ENCODE measurements at places on chromosomes 1 and 21.

DNA sequence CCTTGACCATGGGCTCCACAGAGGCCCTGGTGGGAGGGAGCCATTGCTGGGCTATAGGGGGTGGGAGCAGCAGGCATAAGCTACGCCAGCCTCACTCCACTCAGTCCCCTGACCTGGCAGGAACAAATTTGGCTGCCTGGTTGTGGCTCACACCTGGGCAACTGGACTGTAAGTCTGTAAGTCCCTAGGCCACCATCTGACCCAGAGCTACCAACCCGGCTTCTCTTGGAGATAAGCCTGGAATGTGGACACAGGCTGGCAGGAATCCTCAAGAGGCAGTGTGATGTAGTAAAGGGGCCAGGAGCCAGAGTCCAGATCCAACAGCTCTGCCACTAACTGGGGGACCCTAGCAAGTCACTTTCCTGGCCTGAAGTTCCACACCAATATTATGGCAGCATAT lies 11.4 kb downstream of the NCF2 start:
- DNase-seq, result no peak

DNA sequence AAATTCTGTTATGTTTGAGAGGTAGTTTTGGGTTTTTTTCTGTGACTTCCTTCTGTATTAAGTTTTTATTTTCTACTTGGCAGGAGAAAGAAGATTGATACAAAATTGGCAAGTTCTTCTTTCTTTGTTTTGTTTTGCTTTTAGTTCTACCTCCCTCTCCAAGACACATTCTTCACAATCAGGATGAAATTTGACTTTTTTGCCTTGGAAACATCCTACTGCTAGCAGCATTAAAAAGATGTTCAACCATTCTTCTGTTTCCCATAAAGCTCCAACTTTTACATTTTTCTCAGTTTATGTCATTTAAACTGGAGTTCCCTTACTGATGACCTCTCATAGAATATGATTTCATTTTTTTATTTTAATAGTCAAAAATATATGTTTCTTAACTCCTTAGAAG lies 234.8 kb downstream of the NCAM2 start:
- DNase-seq, result no peak

DNA sequence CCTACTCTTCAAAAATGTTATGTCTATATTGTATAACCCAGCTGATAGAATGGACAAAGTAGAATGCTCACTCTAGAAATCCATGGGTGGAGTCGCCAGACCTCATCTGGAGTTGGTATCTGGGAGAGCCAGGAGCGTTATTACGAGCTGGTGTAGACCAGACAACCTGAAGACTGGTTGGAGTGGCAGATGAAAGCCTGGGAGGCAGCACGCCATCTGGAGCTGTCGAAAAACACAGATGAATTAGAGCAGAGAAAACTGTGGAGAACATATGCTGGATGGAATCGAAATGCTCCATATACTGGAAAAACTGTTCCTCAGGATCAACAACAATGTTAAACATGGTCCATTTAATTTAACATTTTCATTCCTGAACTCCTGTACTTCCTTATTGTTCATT lies 333.6 kb downstream of the KCTD3 start:
- DNase-seq, result no peak

GRCh38 chr1:10631811-10632593 lies 157.3 kb downstream of the PEX14 start:
- DNase-seq, result no peak

- DNase-seq, result no peak
Measured at GRCh38 chr1:26084091-26084561, 16.7 kb upstream of the TRIM63 start.

GRCh38 chr1:84433258-84434080 lies 35.2 kb downstream of the DNASE2B start:
- peak; percentile 13 for DNase-seq

DNA sequence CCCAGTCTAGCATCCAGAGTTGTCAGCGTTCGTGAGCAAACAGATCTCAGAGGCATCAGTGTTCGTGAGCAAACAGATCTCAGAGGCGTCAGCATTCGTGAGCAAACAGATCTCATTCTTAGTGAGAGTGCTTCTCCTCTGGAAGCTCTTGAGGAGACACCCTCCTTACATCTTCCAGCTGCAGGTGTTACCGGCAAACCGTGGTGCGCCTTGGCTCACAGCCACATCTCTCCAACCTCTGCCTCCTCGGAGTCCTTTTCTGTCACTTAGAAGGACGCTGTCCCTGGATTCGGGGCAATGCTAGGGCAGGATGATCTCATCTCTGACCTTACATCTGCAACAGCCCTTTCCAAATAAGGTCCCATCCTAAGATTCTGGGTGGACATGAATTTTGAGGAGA lies 14.6 kb upstream of the UMODL1 start:
- DNase-seq, result no peak

DNA sequence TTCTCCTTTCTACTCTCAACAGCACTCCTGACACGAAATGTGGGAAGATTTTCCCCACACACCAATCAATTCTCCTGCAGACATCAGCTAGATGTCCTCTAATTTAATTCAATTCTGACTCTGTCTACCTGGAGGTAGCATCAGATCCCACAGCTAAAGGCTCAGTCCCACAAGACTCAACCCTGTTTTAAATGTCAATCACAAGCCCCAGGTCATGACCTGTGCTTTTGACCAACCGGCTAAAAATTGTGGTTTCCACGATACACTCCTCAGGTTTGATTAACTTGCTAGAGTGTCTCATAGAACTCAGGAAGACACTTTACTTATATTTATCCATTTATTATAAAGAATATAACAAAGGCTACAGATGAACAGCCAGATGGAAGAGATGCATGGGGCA lies 27.4 kb downstream of the IL23R start:
- DNase-seq, result no peak

DNA sequence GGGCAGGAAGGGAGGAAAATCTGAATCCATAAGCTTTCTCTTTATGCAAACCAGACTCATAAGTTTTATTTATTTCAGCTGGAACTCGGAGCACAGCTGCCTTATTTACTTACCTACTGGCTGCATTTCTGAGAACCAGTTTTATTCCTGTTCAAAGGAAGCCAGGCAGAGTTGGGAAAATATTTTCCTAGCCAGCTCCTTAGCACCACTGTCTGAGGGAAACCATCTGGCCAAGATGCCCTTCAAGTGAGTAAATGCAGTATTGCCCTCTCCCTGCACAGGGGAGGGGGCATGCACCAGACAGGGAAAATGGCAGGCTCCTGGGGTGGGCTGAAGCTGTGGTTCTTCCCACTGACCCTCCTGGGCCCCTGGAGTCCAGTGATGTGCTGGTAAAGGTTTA lies 28.9 kb upstream of the FMOD start:
- no peak for DNase-seq
